ENCODE measurements at places on chromosomes 2 and 18.

DNA sequence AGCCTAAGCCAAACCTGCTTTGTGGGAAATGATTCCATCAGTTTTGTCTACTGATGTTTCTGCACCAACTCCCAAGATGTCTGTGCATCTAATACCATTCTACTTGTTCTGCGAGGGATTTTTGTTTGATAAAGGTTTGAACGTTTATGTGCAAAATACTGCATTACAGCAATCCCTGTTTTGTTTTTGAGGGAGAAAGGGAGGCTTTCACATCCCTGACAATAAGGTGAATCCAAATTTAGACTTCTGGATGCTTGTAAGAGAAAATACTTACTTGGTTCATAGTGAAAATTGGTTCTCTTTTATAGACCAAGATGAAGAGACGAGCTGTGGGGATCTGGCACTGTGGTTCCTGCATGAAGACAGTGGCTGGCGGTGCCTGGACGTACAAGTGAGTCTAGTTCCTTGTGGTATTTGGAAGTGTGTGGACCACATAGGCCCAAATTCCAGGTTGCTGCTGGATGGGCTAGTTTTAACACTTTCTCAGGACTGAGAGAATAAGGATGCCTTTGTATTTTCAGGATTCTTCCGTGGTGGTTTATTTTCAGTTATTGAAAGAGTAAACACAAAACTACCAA, 1.1 kb downstream of the RPL37A start:
- DNase-seq = no peak

GRCh38 chr2:20129331-20130159, 78.1 kb upstream of the LAPTM4A start:
- no peak for DNase-seq

GRCh38 chr18:9835113-9835755, 50.5 kb upstream of the TXNDC2 start:
- no peak for DNase-seq

- DNase-seq = no peak
These were observed 434.0 kb upstream of the SPHKAP start for GRCh38 chr2:228615496-228615895.

DNA sequence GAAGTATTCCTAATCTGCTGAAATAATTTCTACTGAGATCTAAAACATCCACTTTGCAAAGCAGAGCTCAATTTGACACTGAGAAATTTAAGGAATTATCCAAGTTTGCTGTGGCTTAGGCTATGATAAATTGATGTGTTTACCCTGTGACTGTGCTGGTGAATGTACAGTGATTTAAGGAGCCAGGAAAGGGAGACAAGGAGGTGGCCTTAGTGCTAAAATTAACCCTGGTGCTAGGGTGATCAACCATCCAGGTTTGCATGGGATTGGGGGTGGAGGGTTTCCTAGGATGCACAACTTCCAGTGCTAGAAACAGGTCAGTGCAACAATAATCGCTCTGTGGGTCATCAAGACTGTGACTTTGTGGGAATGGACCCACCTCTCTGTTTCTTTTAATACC, 307.5 kb upstream of the SPRED2 start:
- DNase-seq = no peak
